Stimulated activated CD4-positive, alpha-beta T cell treated with anti-CD3 and anti-CD28 coated beads, Interleukin-15, amount 100 ng/mL, for 48 hours (primary cell): ENCODE measurements at places on chromosomes 3 and 15.

DNA sequence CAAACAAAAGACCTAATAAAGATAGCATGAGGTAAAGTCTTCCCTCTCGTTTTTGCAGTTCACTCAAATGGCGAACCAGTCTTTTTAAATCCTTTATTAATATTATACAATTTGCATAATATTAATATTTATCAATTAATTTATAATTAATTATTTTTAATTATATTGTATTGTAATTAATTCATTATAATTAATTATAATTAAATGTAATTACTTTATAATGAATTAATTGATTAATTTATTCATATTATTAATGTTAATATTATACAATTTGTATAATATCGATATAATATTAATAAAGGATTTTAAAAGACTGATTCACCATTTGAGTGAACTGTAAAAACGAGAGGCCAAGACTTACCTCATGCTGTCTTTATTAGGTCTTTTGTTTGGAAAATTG lies 1045.4 kb upstream of the CADM2 start:
- no peak for DNase-seq

DNA sequence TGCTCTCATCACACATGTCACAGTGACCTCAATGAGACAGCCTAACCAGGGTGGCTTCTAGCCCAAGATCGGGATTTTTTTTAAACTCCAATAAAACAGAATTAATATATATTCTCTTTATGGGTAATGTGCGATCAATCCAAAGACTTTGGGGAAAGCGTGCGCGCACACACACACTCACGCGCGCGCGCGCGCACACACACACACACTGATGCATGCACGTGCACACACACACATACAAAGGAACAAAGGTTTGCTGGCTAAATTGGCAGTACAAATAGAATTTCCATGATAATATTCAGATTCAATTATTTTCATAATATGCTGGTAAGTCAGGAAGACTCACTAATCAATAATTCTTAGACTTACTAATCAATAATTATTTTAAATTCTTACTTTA lies 19.3 kb downstream of the IL17RD start:
- DNase-seq, result no peak

- no peak for DNase-seq
Observed at GRCh38 chr3:56919137-56919796, 117.5 kb upstream of the ARHGEF3 start.

DNA sequence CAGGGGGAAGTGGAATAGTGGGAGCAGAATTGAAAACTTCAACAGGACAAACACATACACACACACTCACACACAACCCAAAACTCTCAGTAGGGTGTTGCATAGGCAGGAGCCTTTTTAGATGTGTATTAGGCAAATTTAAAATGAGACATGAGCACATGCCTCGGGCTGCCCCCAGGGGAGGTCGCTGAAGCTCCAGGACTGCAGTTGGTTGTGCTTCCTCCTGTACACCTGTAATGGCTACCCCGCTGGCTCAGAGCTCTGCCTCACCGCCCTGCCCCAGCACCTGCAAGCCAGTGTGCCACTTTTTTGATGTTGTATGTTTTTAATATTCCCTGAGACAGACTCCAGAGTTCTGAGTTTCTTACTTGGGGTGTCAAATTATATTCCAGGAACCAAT lies 303.4 kb upstream of the NR2E3 start:
- DNase-seq, result no peak

DNA sequence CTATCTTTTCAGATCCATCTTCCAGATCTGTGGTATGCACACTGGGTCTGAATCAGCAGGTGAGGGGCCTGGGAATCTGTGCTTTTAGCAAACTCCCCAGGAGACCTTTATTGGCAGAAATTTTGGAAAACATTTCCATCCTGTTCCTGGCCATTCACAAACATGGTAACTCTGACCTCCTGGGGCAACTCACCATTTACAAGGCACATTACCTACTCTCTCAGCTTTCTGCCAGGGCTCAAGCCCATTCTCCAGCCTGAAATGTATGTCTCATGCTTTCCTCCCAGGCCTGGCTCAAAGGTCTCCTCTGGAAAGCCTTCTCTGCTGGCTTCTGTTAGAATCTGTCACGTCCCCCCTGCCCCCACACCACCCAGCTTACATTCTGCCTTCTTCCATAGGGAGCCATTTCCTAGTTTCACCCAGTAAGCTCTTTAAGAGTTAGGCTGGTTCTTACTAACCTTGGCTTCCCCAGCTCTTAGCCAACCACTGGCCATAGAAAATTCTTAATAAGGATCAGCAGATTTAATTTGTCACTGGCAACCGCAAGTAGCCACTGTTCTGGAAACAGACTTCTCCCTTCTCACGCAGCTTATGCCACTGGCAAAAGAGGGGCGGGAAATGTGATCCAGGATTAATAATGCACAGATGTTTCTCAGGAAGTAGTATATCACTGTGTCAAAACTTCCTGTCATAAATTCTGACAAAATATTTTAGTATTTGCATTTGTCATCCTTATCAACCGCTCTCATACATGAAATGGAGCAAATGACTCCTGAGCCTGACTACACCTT lies 55.0 kb downstream of the RORA start:
- no peak for DNase-seq

DNA sequence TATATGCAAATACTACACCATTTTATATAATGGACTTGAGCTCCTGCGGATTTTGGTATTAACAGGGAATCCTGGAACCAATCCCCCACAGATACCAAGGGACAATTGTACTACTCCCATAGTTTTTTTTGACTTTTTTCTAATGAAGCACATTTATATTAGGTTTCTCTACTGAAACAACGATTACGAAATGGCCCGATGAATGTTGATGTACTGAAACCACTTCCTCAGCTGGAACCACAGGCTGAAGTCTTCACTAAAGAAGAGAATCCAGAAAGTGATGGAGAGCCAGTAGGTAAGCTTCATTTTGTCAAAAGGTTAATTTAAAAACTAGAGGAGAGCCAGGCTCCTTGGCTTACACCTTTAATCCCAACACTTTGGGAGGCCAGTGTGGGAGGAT lies 121.5 kb upstream of the LRRFIP2 start:
- DNase-seq, result no peak

DNA sequence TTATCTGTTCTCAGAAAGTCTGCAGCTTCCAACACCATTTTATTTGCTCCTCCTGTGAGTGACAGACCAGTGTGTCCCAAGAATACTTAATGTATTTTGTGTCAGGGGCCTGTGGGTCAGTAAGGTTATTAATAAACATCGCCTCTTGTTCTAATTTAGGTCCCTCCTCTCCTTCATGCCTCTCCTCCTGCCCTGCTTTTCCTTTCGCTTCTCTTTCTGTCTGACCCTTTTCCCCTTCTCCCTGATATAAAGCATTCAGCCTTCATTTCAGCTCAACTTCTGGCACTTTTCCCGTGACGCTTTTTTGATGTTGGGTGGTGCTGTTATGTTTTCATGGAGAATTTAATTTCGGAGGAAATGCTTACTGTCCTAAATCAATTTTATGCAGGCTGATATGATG lies 29.7 kb upstream of the NR2F2 start:
- DNase-seq, result no peak

- no peak for DNase-seq
Observed at GRCh38 chr15:73176598-73176997, 124.3 kb downstream of the NEO1 start.

DNA sequence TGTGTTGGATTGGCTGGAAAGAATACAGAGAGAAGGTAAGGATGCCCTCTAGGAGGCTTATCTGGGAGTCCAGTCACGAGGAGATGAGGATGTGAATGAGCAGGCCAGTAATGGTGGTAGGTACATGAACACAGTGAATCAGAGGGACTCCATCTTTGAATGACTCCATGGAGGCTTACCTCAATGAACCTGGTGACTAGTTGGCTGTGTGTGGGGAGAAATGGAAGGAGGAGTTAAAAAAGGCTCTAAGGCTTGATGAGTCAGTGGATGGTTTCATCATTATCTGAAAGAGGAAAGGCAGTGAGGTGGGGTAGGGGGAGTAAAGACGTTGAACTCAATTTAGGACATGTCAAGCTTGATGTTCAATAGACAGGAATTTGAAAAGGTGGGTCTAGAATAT lies 61.1 kb downstream of the KCNAB1 start:
- no peak for DNase-seq
